Stomach (tissue), 19 donors: ENCODE measurements at places on chromosomes 12 and 14.

DNA sequence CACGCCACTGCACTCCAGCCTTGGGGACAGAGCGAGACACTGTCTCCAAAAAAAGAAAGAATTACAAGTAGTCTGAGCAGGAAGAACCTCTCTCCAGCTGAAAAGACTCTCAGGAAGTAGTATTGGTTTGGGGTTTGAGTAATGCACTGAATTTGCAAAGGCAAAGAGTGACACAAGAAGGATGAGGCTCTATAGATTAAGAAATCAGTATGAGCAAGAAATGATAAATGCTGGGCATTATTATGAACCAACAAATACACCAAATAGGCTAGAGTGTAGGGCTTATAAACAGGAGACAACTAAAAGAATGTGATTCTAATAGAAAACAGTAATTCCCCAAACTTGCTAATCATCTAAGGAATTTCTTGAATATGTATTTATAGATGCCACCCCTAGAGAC lies 2.6 kb upstream of the SLC35E3 start:
- no peak for DNase-seq

- no peak for DNase-seq
Observed at GRCh38 chr12:9646794-9647781, 22.4 kb upstream of the CLEC2D start.

GRCh38 chr14:35366056-35366451 lies 38.5 kb downstream of the NFKBIA start:
- no peak for DNase-seq

DNA sequence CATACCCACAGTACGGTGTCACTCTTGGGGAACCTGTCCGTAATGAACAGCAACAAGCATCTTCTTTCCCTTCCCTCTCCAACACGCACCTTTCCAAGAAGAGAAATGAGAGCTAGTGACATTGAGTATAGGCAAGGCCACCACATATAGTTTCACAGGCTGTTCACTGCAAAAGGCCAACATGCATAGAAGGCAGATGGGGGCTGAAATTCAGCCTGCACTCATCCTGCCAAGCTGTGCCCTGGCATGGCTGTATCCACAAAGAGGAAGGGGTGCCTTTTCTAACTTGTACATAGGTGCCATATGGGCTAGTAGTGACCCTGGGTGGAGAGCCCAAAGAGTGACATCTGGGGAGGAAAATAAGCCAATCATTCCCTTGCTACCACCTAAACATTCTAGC lies 169.6 kb downstream of the ZFP36L1 start:
- DNase-seq, result no peak

DNA sequence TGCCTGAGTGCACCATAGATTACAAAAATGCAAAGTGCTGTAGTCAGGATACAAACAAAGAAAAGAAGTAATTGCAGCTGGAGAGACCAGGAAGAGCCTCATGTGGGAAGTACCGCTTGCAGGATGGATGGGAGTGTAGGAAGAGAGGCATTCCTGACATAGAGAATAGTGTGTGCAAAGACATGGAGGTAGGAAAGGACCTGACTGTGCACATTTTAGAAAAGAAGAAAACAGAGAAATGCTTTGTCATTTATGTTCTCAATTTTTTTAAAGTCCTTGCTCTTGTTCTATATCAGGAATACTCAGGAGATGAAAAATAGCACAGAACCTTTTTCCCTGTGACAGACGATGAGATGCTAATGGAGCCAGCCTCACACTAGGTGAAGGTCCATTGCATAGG lies 358.7 kb upstream of the TMPO start:
- DNase-seq, result no peak

DNA sequence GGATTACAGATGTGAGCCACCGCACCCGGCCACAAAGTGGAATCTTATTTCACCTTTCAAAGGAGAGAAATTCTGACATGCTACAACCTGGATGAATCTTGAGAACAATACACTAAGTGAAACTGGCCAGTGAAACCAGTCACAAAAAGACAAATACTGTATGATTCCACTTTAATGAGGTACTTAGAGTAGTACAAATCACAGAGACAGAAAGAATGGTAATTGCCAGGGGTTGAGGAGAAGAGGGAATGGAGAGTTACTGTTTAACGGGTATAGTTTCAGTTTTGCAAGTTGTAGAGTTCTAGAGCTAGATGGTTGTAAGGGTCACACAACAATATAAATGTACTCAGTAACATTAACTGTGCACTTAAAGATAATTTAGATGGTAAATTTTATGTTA lies 33.4 kb downstream of the ADIPOR2 start:
- DNase-seq, result no peak

- peak; percentile 11 for DNase-seq
Observed at GRCh38 chr12:127169321-127170181, 1097.4 kb upstream of the TMEM132C start.

- DNase-seq, result no peak
Observed at GRCh38 chr12:2256915-2257314, 204.1 kb downstream of the CACNA1C start.

- no peak for DNase-seq
Observed at GRCh38 chr14:22131749-22132476, 457.1 kb downstream of the DAD1 start.

- DNase-seq, result no peak
Observed at GRCh38 chr14:38065106-38065762, 142.5 kb upstream of the SSTR1 start.

- peak; percentile 95 for DNase-seq
Observed at GRCh38 chr12:53046655-53047220, 3.1 kb upstream of the TNS2 start.

GRCh38 chr14:32494609-32495434 lies 165.7 kb downstream of the AKAP6 start:
- DNase-seq, result peak; percentile 46

- peak; percentile 64 for DNase-seq
Observed at GRCh38 chr12:39764944-39765560, 145.4 kb upstream of the ABCD2 start.

GRCh38 chr12:19659501-19659900 lies 220.2 kb downstream of the AEBP2 start:
- peak; percentile 66 for DNase-seq

- no peak for DNase-seq
Observed at GRCh38 chr14:33134975-33135374, 196.3 kb downstream of the NPAS3 start.
